D721Med (cell line): ENCODE measurements at places on chromosomes 1 and 21.

- DNase-seq = no peak
These were observed 191.6 kb downstream of the HUNK start for GRCh38 chr21:32064281-32064910.

DNA sequence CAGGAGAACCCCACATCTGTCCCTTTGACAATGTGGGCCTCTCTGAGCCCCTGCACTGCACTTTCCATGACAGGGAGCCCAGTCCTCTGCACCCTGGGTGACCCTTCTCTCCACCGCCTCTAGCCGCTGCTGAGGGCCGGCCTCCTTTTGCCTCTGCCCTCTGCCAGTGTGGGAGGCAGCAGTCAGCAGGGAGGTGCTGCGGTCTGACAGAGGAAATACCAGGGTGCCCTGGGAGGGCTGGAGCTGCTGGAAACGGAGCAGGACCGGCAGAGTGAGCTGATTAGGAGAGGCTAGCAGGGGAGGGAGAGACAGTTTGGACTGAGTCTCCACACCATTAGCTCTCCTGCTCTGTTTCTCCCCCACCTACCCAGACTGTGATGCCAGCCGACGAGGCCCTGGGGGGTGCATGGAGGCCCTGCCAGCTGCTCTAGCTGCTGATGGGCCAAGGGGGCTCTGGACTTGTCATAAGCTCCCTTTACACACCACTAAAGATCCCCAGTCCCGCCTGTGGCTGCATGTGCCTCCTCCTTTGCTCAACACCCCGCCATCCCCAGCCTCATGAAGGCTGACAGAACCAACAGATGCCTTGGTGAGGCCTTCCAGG is 171.1 kb upstream of the KLHDC7A start:
- no peak for DNase-seq

GRCh38 chr21:31255036-31255435 is 89.0 kb downstream of the TIAM1 start:
- DNase-seq = no peak

DNA sequence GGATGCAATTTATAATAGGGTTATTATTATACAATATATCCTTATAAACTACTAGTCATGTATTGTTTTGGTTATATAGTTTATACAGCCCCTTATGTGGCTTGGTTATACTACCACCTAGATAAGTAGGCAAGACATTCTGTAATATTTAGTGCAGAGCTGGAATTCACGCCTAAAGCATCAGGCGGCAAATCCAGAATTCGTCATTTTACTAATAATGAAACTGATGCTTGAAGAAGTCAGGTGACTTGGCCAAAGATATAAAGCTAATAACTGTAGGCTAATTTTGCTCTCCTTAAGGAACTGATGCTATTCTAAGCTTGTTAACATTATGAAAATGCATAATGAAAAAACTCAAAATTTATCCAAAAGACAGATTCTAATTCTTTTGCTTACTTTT is 10.8 kb downstream of the NSL1 start:
- DNase-seq = no peak

- DNase-seq = no peak
These were observed 84.1 kb upstream of the NEGR1 start for GRCh38 chr1:72366466-72366865.
